ENCODE measurements at places on chromosomes 1 and 21. TPM values are rescaled to one million over a fixed set of nuclear protein-coding genes. Genes with fewer than 3 reads are reported as not detected.

Gene ANKRD35
- total RNA-seq: 7.5 TPM

Gene FCRL5
- total RNA-seq: 1.3 TPM

DNA sequence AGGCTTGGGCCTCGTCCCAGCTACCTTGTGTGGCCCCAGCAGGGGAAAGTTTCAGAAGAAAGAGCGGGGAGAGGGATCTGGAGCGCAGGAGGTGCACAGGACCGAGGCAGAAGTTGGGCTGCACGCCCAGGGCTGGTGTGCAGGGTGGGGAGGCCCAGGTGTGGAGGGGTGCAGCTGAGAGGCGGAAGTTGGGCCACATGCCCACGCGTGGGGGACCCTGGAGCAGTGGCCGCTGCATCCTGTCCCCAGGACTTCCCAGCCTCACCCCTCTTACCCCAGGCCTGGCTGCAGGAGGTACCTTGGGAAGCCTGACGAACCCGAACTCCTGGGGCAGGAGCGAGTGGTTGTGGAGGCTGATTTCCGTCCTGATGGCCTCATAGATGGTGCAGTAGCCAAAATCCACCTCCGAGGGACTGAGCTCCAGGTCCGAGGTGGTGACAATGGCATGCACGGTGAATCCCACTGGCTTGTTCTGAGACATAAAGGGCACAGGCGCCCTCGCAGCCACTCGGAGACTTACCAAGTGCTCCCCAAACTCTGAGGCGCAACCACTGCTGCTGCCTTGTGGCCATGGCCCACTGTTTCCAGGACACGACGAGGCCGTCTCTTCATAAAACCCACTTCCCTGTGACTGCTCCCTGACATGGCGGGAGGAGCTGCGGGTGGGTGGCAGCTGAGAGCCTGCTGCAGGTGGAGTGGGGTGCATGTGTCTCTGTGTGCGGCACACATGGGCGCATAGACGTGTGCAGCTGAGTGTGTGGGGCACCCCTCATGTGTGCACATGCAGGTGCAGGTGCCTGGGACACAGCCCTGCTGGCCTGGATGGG, 20.4 kb upstream of the TMEM52 start:
- no peak overlapping the region for H3K4me3 ChIP-seq
- H3K27ac ChIP-seq: no peak overlapping the region
- no peaks in the 10 kb centered on the region for H3K27me3 ChIP-seq
- H3K36me3 ChIP-seq: no peaks in the 10 kb centered on the region
- DNase-seq: no peak

- no peak overlapping the region for H3K27ac ChIP-seq
- no peaks in the 10 kb centered on the region for H3K27me3 ChIP-seq
- DNase-seq: no peak
- H3K36me3 ChIP-seq: no peaks in the 10 kb centered on the region
- H3K4me3 ChIP-seq: no peak overlapping the region
- H3K4me1 ChIP-seq: no peaks in the 10 kb centered on the region
Observed at GRCh38 chr1:40187399-40187798, 26.2 kb downstream of the RLF start.

Data from prostate gland (tissue), 2 donors.